ENCODE measurements at places on chromosomes 7 and 10.

DNA sequence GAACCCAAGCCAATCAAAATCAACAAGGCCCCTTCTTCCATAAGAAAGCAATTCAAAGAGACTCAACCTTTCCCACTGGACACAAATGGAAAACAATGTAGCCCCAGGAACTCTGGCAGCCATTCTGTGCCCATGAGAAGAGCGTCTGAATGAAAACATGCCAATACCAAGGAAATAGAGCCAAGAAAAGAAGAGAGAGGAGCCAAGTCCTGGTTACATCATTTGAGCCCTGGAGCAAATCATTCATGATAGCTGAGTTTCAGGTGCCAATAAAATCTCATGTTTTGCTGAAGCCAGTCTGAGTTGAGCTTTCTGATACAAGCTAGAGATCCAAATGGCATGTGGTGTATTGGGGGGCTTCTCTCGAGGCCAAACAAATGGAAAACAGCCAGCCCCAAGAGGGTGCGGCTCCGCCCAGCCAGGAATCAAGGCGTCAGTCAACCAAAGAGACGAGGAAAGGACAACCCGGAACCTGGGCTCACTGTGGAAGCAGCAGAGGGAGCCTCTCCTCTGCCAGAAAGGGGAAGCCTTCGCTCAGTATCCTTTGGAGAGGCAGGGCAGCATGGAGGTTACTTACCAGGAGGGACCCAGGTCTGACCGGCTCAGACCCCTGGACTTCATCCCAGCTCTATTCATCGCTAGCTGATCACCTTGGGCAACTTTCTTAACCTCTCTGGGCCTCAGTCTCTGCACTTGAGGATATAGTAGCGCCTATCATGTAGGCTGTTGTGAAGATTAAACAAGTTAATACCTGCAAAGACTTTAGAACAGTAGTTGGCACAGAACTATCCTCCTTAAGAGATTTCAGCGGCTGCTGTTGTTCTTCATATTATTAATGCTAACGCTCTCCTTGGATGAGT lies 61.8 kb downstream of the OAT start:
- DNase-seq, result no peak

DNA sequence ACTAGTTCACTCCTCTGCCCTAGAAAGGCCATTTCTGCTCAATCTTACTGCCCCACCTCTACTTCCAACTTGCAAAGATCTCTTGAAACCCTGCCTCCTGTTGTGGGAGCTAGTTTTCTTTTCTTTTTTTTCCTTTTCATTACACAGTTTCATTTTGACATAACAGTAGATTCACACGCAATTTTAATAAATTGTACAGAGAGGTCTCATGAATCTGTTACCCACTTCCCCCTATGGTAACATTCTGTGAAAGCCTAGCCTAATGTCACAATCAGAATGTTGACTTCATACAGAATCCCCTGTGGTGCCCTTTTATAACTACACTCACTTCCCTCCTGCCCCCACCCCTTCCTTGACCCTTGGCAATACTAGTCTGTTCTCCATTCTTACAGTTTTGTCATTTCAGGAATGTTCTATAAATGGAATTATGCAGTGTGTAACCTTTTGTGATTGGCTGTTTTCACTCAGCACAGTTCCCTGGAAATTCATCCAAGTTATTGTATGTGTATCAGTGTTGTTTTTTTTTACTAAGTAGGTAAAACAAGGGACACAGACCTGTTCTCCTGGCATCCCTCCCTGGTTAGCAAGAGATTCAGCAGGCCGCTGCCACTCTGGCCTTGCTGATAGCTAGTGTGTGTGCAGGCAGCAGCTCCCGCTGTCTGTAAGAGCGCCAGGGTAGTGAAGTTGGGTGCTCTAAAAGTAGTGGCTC lies 21.5 kb downstream of the CHST3 start:
- DNase-seq, result no peak

DNA sequence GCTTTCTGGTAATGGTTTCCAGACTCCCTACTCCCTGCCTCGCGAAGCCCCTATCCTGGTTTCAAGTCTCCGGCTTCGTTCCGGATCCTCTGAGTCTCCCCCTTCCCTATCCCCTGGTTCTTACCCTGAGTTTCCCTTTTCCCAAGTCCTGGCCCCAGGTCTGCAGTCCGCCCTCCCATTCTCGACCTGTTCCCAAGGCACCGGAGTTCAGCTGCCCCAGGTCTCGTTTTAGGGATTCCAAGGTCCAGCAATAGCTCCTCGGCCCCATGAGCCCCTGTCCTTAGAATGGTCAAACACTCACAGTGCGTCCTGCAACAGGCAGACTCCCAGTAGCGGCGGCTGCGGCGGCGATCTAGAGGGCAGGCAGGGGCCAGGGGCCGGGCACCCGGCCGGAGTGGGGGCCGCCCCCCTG lies 274 bp downstream of the PITX3 start:
- DNase-seq, result no peak

GRCh38 chr10:5615316-5615715 lies 51.1 kb downstream of the ASB13 start:
- no peak for DNase-seq

GRCh38 chr7:13144673-13145072 lies 457.2 kb downstream of the ARL4A start:
- DNase-seq, result no peak

- DNase-seq, result no peak
These were observed 145.8 kb downstream of the FRMD4A start for GRCh38 chr10:14184841-14185315.

DNA sequence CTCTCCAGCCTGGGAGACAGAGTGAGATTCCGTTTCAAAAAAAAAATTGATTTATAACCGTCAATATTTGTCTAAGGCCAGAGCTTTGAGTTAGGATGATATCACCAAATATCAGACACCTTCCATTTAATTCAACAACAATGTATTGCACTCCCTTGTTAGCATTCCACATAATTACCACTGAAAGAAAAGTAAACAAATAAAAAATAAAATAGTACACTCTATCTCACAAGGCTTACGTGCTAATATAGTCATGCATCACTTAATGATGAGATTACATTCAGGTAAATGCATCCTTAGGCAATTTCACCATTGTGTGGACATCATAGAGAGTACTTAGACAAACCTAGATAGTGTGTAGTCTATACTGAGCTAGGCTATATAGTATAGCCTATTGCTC lies 127.6 kb upstream of the RHOBTB1 start:
- DNase-seq, result peak; percentile 47

DNA sequence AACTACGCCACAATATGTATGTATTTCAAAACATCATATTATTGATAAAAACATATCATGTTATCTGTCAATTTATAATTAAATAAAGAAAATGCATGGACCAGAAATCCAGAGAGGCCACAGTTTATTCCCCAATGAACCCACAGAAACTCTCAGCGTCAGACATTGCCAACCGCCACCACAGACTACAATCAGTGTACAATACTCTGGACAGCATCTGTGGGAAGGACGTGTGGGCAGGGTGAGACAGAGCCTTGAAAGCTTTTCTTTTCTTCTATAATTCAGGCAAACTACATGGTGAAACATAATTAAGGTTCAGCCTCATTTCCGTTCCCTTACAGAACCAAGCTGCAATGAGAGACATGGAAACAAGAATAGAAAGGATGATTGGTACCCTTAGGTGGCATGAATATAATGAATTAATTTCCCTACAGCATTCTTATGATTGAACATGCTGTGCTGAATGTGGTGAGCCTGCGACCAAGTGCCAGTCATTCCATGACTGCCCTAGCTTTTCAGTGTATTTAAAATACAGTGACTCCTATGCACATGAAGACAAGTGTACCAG lies 909.3 kb downstream of the SORCS1 start:
- DNase-seq, result no peak

DNA sequence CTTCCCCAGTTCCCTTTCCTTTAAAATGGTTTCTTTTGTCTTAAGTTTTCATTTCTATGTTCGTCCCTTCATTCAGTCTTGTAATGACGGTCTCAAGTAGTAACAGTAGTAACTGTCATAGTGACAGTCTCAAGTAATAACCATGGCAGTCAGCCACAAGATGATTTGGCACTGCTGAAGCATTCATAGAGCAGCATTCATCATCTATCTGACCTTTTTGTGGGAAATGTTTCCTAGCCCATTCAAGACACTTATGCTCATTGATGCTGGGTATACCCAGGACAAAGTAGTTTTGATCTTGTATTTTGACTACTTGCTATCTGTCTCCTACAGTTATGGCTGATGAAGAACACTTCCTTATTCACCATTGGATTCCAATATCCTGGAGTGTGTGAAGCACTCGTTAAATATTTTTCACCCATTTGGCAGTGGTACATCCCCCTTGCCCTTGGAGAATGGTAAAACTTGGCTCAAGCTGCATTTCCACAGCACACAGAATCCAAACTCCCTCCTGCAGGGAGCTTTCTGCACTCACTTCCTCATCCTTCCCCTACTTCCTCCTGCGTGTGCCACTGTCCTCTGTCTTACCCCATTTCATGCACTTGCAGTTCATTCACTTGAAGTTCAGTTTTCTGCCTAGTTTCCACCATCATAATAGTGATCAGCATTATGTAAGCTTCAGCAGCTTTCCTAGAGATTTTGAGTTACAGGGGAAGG lies 19.0 kb downstream of the GIMAP4 start:
- DNase-seq, result no peak

DNA sequence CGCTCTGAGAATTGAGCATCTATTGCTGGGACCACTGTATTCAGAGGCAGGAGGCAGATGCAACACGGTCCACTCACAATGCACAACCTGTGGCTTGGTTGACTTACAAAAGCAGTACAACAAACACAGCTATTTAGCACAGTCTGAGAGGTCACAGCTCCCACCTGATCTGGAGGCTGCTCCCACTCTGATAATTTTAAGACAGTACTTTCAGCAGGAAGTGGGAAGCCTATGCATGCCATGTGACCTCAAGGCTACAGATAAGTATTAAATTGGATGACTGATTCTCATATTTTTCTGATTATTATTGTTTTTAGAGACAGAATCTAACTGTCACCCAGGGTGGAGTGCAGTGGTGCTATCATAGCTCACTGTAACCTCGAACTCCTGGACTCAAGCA lies 659.3 kb downstream of the PARD3 start:
- no peak for DNase-seq

DNA sequence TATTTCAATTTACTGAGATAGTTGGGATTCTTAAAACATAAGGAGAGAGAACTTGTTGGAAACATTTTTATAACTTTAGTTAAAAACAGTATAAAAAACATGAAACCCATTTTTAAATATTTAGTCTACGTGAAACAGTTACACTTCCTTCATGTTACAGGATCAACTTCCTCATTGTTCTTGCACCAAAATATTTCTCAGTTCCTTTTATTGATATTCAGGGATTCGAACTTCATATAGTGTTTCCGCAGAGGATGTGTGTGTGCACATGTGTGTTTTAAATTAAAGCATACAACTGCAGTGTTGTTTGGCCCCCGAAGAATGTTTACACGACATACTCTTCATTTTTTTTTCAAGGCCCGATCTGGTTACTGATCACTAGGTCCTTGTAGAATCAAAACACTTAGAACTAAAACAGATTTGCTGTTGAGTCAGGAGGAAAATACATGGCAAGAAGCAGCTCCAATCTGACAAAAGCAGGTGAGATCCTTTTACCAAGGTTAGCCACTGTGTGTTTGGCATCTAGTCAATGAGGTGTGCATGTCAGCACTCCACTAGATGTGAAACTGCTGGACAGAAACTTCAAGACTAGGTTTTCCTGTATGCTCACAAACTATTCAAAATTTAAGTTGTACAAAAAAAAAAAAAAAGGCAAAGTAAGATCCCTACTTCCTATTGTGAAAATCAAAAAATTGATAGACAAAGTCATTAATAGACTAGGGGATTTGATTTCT lies 60.4 kb downstream of the INSYN2A start:
- DNase-seq, result no peak

- DNase-seq, result no peak
These were observed 110.0 kb upstream of the GATA3 start for GRCh38 chr10:7944537-7944936.

GRCh38 chr7:139798221-139798620 lies 20.4 kb upstream of the HIPK2 start:
- no peak for DNase-seq

DNA sequence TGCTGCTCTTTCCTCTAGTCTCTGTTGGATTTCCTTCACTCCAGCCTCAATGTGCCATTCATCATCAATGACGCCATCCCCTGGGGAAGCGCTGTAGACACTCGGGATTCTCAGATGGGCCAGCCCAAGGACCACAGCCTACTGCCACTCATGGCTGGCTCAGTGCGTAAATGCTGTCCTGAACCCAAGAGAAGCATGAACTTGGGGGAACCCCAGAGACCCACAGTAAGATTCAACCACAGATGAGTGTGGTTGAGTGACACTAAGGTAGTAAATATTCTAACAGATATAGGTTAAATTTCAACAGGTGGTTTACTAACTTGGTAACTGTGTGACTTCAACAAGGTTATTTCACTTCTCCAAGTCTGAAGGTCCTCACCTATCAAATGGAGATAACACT lies 304.1 kb downstream of the GRM8 start:
- DNase-seq, result no peak
